ENCODE measurements at places on chromosomes 13 and 19.

- DNase-seq: no peak
Observed at GRCh38 chr13:66532146-66532545, 698.0 kb downstream of the PCDH9 start.

GRCh38 chr13:95676762-95677563 is at the start of gene DNAJC3:
TSS of gene DNAJC3 (plus strand) at chr13:95677139. CDS start at chr13:95677256, 117 bp downstream.
- DNase-seq: peak; percentile 86

- no peak for DNase-seq
Observed at GRCh38 chr13:33284916-33285315, 639 bp downstream of the STARD13 start.

- no peak for DNase-seq
Observed at GRCh38 chr13:61891401-61891800, 475.8 kb upstream of the PCDH20 start.

DNA sequence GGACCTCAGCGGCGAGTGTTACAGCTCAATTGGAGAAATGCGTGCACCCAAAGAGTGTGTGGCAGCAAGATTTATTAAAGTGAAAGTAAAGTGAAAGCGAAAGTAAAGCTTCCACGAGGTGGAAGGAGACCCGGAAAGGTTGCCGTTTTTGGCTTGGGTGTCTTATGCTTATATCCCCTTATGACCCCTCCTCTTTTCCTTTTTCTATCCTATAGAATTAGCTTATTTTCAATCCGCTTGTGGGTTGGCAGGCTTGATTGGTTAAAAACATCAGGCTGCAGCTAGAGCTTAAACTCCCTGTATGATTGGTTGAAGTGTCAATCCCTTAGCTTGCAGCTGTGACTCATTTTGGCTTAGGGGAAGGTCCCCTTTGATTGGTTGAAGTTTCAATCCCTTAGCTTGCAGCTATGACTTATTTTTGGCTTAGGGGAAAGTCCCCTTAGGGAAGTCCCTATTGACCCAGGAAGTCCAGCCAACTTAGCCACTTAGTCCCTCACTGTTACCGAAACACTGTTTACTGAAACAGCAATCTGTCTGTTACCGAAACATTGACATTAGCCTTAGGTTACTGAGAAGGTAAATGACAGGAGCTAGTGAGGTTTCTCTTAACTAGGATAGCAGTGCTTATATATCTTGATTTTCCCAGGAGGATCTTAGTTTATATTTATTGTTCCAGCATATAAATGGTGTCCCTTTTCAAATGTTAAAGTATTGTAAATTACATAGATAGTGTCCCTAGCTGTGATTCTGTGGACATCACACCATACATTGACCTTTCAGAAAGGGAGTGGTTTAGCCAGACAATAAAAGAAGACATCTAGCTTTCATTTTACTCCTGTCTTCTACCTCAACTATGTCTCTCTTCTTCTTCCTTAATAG is 575.8 kb downstream of the DACH1 start:
- no peak for DNase-seq

DNA sequence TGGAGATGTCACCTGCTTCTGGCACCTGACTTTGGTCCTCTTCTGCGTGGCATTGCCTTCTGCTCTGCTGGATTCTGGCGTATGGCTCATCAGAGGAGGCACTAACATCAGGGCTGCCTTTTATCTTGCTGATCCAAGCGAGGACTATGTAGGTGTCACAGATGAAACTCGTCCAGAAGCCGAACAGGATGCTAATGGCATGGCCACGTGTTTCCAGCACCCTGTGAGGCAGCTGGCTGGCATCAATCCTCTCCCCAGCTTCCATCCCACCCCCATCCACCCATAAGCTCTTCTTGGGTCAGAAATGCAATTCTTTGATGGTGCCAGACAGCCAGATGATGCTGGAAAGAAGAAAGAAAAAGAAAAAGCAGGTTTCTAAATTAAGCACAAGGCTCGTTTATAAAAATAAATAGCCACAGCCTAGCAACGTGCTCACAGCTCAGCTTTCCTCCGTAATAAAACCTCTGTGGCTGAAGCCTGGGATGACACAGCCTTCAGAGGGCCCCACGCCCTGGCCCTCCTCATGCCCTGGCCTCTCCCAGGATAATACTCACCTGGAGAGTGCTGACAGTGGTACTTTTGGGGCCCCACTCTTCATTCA is 212.9 kb upstream of the SERP2 start:
- no peak for DNase-seq

DNA sequence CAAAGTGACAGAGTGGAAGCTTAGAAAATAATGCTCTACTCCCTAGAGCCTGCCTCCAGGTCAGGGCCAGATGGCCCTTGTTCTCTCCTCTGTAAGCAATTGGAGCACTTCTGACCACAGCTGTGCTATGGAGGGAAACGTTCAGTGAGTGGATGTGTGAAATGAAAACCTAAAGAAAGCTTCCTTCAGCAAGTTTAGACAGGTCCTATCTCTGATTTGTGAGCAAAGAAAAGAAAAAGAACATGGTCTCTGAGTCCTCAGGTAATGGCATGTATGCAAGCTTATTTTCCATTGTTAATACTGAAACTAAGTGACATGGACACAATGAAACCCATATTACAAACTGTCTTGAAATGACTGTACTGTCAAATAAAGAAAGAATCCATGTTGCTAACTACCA is 1486.8 kb downstream of the EFNB2 start:
- no peak for DNase-seq

- no peak for DNase-seq
Observed at GRCh38 chr13:94950303-94950702, 238.0 kb upstream of the SOX21 start.

DNA sequence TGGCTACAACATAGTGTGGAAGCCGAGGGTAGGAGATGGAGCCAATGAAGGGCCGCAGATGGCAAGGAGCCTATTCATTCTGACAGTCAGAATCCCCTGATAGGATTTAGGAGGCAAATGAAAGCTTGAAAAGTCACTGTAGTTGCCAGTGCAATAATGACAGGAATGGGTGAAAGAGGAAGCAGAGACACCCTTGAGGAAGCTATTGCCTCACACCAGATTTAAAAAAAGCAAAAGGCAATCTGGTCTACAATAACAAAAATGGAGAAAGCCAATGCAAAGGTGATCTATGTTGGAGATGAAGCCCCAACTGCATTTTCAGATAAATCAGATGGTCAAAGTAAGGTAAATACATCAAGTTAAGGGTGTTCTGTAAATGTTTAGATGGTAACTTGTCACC is 158.5 kb downstream of the TUBA3C start:
- no peak for DNase-seq

DNA sequence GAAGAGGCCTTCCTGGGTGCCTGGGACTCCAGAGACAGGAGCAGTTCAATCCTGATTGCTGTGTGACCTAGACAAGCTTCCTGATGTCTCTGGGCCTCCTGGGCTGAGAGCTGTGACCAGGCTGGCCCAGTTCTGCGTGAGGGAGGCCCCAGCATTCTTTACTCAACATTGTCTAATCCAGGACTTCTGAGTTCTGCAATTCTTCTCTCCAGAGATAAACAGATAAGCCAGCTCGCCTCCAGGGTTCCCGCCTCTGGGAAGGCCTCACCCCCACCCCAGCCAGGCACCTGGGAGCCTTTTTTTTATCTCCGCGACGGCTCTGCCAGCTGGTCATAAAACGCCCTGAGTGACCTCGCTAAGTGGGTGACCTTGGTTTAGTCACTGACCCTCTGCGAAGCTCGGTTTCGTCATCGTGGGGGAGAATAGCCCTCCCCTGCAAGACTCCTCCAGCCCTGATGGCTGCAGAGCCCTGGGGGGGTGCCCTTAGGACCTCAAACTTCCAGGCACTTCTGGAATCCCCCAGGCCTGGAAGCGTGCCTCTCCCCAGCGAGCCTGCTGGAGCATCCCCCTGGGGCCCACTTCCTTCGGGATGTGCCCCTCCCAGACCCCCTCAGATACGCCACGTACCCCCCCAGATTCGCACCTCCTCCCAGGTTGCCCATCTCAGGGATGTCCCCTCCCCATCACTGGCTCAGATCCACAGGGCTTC is 1.9 kb downstream of the SULT2B1 start:
- DNase-seq: peak; percentile 86

DNA sequence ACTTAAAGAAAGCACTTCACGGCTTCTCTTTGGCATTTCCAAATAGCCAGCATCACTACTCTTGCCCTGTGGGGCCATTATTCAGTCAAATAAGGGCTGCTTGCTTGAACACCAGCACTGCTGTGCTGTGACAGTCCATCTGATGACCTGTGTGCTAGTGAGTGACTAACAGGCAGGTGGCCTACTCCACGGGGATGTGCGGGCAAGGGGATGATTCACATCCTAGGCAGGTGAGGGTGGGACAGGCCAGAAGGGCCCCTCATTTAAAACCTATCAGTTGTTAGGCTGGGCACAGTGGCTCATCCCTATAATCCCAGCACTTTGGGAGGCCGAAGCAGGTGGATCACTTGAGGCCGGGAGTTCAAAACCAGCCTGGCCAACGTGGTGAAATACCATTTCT is 8.2 kb downstream of the CCNE1 start:
- no peak for DNase-seq

DNA sequence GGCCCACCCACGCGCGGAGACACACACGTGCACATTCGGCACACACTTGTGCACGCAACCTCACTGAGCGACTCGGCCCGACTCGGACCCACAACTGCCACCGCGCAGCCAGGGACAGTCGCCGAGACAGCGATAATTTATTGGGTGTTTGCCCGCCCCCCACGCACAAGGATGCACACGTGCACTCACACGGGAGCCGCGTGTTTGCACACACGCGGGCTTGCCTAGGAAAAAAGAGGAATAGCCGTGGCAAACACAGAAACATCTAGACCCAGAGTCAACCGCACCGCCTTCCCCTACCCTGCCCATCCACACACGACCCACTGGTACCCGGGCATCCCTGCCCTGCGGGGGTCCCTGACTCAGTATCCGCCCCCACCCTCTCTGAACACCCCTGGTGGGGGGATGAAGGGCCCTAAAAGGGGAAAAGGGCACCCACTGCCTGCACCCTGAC is 1.1 kb upstream of the SSBP4 start:
- DNase-seq: no peak

DNA sequence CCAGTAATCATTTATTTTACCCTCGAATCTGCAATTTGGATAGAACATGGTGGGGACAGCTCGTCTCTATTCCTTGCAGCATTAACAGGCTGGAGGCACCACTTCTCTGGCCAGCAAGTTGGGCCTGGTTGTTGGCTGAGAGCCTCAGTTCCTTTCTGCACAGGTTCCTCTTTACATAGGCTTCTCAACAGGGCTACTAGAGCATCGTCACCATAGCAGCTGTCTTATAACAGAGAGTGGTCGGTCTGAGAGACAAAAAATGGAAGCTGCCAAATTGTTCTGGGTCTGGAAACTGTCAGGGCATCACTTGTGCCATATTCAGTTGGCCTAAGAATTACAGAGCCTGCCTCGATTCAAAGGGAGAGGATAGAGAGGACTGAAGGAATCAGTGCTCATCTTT is 86.7 kb downstream of the DNAJC15 start:
- no peak for DNase-seq

DNA sequence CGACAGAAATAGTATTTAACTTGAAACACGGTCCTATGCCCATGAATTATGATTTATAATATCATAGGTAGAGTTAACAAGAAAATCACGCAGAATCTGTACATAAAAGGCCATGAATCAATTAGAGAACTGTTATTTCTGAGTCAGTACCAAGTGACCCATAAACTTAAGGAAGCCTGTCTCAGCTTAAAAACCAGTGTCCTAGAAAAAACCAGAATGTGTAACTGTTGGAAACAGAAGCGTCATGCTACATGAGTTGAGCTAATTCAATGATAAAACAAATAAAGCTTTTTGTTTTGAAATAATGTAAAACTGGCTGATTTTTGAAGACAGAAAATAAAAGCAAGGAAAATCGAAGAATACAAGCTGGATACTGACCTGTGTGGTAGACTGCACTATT is 34.8 kb upstream of the SGCG start:
- no peak for DNase-seq

- DNase-seq: no peak
Observed at GRCh38 chr19:51948975-51949374, 21.7 kb downstream of the ZNF613 start.

DNA sequence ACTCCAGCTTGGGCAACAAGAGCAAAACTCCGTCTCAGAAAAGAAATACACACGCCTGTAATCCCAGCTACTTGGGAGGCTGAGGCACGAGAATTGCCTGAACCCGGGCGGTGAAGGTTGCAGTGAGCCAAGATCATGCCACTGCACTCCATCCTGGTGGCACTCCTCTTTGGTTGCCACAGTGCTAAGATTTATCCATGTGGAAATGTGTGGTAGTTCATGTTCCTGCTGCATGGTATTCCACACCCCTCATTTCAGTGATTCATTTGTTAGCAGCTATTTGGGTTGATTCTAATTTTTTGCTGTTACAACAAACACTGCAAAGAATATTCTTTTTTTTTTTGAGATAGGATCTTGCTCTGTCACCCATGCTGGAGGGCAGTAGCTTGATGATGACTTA is 12.1 kb downstream of the IFNL3 start:
- DNase-seq: no peak

DNA sequence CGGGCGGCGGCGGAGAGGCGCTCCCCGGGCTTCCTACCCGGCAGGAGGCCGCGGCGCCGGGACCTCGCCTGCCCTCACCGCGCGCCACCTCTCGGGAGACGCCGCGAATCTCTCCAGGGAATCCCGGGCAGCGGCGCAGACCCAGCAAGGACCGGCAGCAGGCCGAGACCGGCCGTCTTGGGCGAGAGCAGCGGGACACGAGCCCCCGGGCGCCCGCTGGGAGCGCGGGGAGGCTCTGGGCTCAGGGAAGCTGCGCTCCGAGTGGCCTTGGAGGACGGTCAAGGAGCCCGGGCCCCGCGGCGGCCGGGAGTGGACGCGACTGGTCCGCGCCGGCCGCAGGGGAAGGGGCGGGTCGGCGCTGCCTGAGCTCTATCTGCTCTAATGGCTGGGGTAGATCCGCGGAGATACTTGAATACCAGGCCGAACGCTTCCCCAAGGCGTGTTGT is 14.7 kb downstream of the CDX2 start:
- DNase-seq: no peak

GRCh38 chr19:56101746-56102535 is 19.2 kb downstream of the ZNF787 start:
- DNase-seq: no peak

DNA sequence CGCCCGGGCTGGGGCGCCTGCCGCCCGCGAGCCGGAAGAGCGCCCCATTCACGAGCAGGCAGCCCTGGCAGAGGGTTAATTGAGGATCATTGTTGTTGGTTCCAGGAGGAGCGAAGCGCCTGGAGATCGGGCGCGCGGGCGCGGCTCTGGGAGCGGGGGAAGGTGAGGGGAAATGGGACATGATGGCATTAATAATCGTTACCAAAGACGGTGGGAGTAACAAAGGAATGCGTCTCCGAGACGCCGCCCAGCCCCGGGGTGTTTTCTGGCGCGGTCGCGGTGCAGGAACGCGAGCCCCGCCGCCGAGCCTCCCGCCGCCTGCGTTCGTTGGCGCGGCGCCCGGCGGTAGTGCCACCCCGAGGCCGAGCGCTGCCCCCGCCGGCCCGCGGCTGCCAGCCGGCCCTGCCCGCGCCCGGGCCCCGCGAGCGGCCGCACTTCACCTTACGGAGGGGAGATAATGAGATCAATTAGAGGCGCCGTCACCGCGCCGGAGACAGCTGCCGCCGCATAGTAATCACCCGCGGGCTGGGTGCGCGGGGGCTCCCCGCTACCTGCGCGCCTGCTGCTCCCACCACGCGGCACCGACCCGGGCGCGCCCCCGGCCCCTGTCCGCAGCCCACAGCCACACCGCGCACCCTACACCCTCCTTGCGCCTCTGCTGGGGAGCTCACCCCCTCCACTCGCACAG is 2.8 kb downstream of the ZNF536 start:
- DNase-seq: no peak

GRCh38 chr13:61128850-61129645 is 286.6 kb downstream of the PCDH20 start:
- no peak for DNase-seq
